ENCODE measurements at places on chromosomes 12 and 14.
A peak's percentile ranks its signal among the peaks of the same experiment; 100 is the strongest.

GRCh38 chr14:105091517-105092170 is 26.4 kb upstream of the GPR132 start:
- DNase-seq: no peak

DNA sequence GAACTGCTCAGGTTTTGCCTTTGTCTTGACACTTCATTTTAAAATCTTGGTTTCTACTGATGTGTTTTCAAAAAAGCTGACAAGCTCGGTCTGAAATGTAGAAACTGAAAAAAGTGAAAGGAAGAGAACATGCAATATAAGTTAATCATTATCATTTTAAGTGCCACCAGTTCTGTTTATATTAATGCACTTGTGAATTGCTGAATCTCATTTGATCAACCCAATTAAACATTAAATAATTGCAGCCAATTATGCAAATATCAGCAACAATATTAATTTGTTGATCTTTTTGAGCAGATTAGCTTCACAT is 133.8 kb downstream of the BCAT1 start:
- DNase-seq: no peak

DNA sequence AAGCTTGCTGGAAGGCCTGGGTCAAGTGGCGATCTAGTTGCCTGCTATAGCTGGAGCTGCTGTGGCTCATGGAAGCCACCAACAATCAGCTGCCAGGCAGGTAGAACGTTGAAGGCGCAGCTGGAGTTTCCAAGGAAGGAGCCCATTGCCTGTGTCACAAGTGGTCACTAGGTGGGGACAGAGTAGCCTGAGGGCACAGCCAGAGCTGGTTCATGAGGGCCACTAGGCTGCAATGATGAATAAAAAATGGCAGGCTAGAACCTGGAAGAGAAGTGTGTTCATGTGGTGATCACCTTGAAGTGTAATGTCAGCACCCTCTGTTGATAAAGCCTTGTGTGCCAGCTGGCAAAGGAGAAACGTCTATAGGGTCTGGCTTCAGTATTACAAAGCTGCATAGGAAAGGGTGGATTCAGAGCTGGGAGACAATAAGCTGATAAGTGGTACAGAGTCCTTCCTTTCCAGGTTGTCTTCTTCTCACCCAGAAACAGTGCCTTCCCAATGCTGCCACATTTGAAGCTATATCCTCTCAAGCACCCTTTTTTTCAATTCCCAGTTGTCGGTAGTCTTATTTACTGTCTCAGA is 165.8 kb downstream of the EMP1 start:
- DNase-seq: peak; percentile 53

- no peak for DNase-seq
Measured at GRCh38 chr14:55807053-55807880, 227.3 kb downstream of the KTN1 start.

DNA sequence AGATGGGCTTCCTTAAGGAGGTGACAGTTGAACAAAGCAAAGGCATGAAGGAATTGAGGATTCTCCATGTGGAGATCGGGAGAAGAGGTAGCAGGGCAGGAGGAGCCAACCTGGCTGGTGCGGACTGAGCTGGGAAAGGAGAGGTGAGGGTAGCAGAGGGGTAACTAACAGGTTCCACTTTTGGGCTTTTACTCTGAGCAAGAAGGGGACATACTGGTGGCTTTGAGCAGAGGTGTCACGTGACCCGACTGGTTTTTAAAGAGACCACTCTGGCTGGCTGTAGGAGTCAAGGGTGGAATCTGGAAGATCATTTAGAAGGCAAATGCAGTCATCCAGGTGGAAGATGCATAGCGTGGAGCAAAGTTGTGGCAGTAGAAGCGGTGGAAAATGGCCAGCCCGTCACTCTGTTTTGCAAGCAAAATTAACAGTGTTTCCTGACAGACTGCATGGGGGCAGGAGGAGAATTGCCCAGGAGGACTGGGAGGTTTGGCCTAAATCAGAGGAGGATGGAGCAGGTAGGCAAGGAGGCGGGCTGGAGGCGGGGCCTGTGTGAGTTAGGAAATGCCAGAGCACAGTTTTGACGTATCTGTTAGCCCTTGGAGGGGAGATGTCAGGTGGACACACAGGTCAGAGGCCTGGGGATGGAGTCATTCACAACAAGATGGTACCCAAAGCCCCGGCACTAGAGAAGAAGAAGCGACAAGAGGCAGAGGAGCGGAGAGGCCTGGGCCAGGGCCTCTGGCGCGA is 156.3 kb upstream of the FKBP4 start:
- no peak for DNase-seq

DNA sequence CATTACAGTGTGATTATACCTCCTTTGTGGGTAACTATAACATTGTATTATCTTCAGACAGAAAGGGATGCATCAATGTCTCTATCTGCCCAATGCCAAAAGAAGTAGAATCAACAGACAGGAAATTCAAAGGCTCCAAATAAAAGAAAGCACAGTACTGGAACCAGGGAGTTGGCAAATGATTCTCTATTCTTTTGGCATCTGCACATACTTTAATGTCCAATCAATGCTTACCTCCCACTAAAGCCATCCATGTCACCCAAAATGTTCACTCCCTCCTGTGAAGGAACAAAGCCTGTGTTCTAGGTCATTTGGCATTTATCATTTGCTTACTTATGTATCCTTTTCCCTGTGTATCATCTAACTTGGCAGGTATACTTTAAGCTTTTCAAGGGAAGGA is 36.7 kb downstream of the KIF21A start:
- no peak for DNase-seq

GRCh38 chr14:102525219-102525928 is 15.8 kb upstream of the ANKRD9 start:
- DNase-seq: peak; percentile 35

- DNase-seq: no peak
Measured at GRCh38 chr12:11771895-11772502, 122.5 kb downstream of the ETV6 start.

GRCh38 chr12:107221913-107222312 is 128.6 kb upstream of the CRY1 start:
- no peak for DNase-seq

Data from suppressor macrophage treated with lipopolysaccharide for 4 hours (primary cell).